Pons (tissue), 1 donor: ENCODE measurements at places on chromosomes 16 and 17.

DNA sequence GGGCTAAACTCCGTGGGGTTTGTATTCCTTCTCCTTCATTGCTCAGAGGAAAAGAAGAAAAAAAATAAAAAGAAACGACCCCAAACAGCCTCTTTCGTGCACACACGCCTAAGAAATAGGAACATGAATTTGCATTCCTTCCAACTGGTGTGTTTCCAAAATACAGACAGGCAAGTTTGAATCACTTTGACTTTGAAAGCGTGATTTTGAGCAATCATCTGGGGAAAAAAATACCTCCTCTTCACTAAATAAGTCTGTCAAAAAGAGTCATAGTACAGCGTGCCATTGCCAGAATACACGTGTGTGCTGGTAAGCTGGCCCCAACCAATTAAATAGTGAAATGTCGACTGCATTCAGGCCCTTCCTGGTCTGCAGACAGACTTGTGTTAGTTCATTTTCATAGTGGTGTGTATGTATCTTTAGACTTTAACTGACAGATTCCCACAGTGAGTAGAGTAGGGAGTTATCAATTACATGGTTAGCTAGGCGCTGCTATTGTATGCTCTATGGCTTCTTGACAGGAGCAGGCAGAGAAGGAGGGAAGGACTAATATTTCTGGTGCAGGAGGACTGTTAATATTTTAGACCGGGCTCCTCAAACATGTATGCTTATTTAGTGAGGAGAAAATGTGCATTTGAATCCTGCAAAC, 618.3 kb downstream of the MAF start:
- no peak for DNase-seq

DNA sequence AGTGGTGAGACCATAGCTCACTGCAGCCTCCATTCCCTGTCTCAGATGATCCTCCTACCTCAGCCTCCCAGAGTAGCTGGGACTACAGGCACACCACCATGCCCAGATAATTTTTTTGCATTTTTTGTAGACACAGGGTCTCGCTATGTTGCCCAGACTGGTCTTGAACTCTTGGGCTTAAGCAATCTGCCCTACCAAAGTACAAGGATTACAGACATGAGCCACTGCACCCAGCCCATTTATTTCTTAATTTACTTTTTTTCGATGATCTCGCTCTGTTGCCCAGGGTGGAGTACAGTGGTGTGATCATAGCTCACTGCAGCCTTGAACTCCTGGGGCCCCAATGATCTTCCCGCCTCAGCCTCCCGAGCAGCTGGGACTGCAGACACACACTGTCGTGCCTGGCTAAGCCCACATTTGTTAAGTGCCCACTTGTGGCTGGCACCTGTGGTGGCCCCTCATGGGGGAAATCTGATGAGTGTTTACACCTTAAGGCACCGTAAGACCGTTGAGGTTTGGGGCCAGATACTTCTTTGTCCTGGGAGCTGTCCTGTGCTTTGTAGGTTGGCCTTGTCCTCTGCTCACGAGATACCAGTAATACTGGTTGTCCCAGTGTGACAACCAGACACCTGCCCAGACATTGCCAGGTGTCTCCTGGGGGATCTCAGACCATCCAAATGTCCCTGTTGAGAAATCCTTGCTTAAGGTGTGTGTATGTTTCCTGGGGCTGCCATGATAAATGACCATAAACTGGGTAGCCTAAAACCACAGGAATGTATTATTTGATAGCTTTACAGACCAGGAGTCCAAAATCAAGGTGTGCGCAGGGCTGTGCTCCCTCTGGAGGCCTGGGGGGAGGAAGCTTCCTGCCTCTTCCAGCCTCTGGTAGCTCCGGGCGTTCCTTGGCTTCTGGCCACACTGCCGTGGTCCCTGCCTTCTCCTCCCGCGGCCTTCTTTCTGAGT, 141.4 kb upstream of the GSE1 start:
- no peak for DNase-seq

DNA sequence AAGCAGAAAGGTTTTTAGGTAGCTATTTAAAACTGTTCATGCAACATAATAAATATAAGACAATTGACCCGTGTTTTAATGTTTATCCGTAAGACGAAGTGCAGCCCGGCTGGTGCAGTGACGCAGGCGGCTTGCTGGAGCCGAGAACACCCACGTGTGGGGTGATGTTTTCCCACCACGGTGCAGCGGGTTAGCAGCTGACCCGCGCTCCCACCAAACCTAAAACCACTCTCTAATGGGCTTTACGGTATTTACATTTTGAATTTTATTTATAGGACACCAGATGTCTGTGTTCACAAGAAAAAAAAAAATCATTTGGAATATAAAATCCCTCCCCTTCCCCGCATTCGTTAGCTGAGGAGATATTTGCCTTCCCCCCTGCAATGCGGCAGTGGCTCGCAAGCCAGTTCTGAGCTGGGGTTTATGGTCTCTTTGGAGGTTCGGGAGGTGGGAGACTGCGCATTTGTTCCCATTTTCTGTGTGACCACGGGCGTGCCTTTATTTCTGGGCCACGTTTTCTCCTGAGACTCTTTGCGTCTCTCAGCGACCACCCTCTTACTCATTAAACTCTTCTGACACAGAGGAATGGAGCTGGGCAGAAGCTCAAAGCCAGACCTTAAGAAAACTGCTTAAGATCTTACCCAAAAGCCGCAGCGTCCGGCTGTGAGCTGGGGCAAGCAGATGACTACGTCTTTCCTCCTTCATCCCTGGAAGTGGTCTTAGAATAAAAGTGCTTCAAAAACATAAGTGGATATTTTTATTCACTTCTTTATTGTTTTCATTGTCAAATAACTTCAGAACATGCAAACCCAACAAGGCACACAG, 301.1 kb downstream of the IRF8 start:
- no peak for DNase-seq

GRCh38 chr16:29868396-29869009, 5.5 kb upstream of the CDIPT start:
- no peak for DNase-seq

DNA sequence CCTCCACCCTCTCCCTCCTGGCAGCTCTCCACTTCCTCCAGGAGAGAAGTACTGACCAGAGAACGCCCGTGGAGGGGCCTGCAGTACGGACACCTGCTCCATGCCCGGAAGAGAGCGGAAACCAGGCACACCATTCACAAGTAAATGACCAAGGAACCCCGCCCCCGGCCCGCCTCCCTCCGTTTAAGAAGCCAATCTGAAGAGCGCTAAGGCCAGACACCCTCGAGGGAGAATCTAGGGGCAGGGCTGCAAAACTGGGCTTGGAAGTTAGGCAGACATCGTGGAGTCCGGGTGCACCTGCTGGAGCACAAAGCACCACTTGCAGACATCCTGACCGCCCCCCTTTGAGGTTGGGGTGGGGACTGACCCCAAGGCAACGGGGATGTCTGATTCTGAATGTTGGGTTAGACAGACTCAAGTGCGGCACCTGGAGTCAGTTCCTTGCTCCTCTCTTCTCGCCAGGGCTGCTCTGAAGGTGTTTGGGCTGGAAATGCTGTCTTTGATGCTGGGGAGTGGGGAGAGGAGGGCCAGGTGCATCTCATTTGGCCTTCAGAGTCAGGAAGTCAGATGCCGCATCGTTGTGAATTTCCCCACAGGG, 964 bp upstream of the FAAP100 start:
- DNase-seq: peak; percentile 48

- no peak for DNase-seq
Measured at GRCh38 chr16:13231365-13231764, 330.0 kb downstream of the SHISA9 start.

DNA sequence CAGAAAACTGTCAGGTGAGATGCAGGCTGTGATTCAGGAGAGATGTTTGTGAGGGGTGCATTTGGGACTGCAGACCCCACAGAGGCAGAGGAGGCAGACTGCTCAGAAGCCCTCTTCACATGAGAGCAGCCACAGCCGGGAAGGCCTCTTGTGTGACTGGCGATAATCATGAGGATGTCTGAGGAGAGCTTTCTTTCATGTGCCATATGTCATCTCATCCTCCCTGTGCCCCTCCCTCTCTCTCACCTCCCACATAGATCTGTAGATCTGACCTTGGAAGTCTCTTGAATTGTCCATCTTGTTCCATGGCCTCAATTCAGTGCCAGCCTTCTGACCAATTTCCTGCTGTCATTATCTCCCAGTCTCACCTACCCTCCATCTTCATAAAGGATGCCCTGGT, 50.5 kb downstream of the EPN2 start:
- no peak for DNase-seq

DNA sequence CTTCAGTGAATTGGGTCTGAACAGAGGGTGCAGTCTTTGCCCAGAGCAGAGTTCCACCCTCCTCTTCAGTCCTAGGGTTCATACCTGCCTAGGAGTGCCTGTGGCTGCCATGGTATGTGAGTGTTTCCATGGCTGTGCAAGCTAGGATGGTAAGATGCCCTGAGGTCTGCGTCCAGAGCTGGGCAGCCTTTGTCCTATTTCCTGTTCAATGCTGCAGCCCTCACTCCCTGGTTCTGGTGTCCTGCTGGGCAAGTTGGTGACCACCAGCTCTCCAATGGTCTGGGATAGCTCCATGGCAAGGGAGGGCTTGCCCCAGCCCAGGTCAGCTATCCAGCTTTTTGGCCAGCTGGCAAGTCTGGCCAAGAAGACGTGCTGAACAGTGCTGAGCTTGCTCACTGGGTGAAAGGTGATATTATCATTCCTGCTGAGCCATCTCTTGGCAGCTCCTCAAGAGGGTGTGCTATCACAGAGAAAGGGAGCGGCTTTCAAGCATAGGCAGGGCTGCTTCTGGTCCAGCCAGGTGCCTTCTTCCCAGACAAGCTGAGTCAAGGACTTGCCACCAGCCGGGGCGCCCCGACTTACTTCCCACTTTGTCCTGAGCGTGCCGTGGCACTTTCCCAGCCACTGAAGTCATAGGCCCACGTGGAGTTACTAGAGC, 13.0 kb upstream of the NFATC3 start:
- no peak for DNase-seq

DNA sequence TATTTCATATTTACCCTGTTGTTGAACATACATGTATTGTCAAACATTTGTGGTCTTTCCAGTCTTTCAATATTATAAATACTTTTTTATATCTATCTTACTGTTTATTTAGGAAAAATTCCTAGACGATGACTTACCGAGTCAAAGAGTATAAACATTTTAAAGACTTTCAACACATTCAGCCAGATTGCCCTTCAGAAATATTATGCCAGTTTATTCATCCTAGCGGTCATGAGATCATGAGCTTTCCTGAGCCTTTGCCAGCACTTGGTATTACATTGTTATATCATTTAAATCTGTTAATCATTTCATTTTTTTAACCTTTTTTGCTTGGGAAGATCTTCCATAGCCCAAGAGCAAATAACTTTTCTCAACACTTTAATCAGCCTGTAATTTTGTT, 197.4 kb downstream of the SPECC1 start:
- no peak for DNase-seq
